Type B pancreatic cell (in vitro differentiated cells): ENCODE measurements at places on chromosomes 16 and 17.

DNA sequence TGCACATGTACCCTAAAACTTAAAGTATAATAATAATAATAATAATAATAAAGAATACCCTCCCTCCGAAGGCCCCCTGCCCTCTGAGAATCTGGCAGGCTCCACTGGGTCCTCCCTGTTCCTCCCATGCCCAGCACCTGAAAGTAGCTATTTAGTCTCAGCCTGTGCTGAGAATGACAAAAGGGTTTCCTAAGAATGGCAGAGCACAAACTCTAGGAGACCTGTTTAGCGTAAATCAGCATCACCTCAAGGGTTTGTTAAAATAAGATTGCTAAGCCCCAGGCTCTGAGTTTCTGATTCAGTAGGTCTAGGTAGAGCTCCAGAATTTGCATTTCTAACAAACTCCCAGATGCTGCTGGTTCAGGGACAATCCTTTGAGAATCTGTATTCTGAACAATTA, 606.8 kb upstream of the CDH11 start:
- DNase-seq = no peak
- no peak overlapping the region for H3K27ac ChIP-seq
- H3K4me3 ChIP-seq = no peak overlapping the region
- H3K4me1 ChIP-seq = peaks cover 17% of the 10 kb centered on the region
- H3K36me3 ChIP-seq = peaks cover 3% of the 10 kb centered on the region
- peaks cover 14% of the 10 kb centered on the region for H3K27me3 ChIP-seq

- H3K27ac ChIP-seq = peak overlapping the region; percentile 94
- peak overlapping the region; percentile 86 for H3K4me3 ChIP-seq
- H3K36me3 ChIP-seq = peaks cover 11% of the 10 kb centered on the region
- H3K4me1 ChIP-seq = peaks cover 50% of the 10 kb centered on the region
Measured at GRCh38 chr16:48366165-48367093, 18.8 kb downstream of the SIAH1 start.

DNA sequence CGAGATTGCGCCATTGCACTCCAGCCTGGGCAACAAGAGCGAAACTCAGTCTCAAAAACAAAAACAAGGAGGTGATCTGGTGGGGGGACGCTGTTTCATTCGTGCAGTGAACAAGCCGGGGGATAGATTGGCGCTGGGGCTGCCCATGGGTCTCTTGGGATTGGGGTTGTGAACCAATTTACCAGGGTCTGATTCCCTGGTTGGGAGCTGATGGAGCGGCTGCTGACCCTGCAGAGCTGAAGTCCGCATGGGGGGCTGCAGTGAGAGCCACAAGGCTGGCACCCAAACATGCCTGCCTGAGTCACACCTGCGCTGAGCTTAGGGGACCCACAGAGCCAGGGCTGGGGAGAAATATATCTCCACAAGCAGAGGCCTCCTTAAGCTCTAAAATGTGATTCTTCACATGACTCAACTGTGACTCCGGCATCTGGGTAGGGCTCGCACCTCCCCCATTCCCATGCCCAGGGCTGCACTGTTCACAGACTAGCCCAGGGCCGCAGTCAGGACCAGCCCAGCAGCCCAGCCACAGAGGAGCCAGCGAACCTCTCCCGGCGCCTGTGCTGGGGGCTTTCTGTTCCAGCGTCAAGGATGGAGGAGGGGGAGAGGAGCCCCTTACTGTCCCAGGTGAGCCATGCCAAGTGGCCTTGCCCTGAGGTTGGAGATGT, 5.0 kb downstream of the TSPAN10 start:
- no peaks in the 10 kb centered on the region for H3K27me3 ChIP-seq
- H3K4me3 ChIP-seq = no peak overlapping the region
- H3K27ac ChIP-seq = no peak overlapping the region
- H3K36me3 ChIP-seq = no peaks in the 10 kb centered on the region

GRCh38 chr16:77468831-77469230, 34.0 kb upstream of the ADAMTS18 start:
- H3K36me3 ChIP-seq = no peaks in the 10 kb centered on the region
- H3K4me1 ChIP-seq = no peaks in the 10 kb centered on the region
- no peak overlapping the region for H3K4me3 ChIP-seq
- H3K27ac ChIP-seq = no peak overlapping the region
- DNase-seq = no peak

DNA sequence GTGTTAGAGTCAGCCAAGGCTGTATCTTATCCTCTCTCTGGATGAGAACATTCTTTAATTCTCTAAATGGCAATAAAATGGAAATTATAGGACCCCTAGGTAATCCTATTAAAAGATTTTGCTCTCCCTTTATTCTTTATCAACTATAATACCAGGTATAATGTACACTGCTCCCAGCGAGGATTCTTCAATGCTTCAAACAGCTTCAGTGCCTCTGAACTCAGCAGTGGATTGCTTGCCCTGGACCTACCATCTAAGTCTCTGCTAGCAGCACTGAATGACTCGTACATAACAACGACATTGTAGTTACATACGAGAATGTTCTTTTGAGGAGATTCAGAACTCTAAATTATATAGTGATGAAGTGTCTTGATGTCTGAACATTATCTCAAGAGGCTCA, 3.7 kb upstream of the OR3A2 start:
- no peak overlapping the region for H3K27ac ChIP-seq
- no peaks in the 10 kb centered on the region for H3K36me3 ChIP-seq
- H3K4me3 ChIP-seq = no peak overlapping the region
- H3K4me1 ChIP-seq = no peaks in the 10 kb centered on the region
- DNase-seq = no peak

DNA sequence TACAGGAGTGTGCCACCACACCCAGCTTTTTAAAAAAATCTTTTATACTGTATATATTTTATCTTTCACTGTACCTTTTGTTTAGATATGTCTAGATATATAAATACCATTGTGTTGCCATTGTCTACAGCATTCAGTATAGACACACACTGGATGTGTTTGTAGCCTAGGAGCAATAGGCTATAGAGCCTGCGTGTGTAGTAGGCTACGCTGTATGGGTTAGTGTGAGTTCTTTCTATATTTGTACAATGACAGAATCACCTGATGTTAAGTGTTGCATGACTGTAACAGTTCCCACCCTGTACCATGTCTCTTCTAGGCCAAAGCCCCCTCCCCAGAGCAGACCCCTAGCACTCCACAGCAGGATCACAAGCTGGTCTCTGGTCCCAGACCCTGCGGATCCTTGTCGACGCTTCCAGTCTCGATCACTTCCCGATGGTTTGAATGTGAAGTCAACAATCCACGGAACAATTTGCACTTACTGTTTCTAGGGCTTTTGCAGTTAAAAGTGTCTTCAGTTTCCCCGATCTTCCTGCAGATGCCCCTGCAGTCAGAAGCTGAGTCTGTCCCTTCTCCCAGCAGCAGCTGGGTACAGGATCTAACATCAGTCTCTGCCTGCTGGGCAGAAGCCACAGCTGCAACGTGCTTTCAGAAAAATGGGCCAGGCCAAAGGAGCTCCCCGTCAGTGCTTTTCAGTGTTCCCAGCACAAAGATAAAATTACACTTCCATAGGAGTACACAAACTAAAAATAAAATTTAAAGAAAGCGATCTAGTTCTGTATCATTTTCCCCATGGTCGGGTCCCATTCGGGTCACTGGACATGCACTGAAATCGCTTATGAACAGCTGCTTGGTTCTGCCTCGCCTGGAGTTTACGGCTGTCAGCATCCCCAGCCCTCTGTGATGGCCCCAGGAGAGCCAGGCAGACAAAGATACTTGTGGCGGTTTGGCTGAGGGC, 35.4 kb downstream of the ADAM11 start:
- H3K27ac ChIP-seq = no peak overlapping the region
- no peak for DNase-seq
- no peaks in the 10 kb centered on the region for H3K36me3 ChIP-seq
- H3K4me3 ChIP-seq = no peak overlapping the region
- H3K4me1 ChIP-seq = peaks cover 11% of the 10 kb centered on the region
- H3K27me3 ChIP-seq = no peaks in the 10 kb centered on the region

DNA sequence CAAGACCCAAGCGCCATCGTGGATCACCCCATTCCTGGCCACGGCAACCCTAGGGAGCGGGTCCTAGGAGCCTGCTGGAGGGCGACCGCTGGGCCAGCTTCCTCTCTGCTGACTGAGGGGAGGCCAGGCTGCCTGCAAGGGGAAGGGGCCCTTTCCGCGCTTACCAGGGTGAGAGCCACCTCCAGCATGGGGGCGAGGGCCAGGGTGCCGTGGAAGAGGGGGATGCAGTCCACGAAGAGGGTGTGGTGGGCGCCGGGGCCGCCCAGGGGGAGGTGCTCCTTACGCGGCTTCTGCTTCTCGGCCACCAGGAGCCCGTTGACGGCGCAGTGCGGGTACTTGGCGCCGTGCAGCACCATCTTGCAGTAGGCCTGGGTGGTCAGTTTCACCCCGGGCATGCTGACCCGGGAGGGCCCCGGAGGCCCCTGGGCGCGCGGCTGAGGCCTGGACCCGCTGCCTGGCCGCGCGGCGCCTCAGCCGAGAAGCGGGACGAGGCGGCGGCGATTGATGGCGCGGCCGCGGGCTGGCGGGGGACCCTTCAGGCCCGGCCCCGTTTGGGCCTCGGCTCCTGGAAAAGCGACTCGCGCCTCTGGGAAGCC, 345 bp downstream of the EMC8 start:
- no peaks in the 10 kb centered on the region for H3K27me3 ChIP-seq
- peaks cover 36% of the 10 kb centered on the region for H3K36me3 ChIP-seq
- H3K27ac ChIP-seq = peak overlapping the region; percentile 92
- DNase-seq = no peak
- H3K4me1 ChIP-seq = peaks cover 27% of the 10 kb centered on the region
- peak overlapping the region; percentile 94 for H3K4me3 ChIP-seq

DNA sequence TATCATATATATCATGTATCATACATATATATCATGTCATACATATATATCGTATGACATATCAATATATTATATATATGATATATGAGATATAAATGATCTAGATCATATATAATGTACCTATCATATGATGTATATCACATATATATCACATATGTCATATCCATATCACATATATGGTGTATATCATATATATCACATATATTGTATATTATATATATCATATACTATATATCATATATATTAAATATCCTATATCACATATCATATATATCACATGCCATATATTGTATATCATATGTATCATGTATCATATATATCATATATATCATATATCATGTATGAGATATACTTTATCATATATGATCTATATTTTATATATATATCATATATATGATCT, 355.9 kb upstream of the RBFOX1 start:
- DNase-seq = no peak
- peaks cover 3% of the 10 kb centered on the region for H3K4me1 ChIP-seq
- H3K36me3 ChIP-seq = no peaks in the 10 kb centered on the region
- H3K27ac ChIP-seq = no peak overlapping the region
- H3K4me3 ChIP-seq = no peak overlapping the region
- no peaks in the 10 kb centered on the region for H3K27me3 ChIP-seq

DNA sequence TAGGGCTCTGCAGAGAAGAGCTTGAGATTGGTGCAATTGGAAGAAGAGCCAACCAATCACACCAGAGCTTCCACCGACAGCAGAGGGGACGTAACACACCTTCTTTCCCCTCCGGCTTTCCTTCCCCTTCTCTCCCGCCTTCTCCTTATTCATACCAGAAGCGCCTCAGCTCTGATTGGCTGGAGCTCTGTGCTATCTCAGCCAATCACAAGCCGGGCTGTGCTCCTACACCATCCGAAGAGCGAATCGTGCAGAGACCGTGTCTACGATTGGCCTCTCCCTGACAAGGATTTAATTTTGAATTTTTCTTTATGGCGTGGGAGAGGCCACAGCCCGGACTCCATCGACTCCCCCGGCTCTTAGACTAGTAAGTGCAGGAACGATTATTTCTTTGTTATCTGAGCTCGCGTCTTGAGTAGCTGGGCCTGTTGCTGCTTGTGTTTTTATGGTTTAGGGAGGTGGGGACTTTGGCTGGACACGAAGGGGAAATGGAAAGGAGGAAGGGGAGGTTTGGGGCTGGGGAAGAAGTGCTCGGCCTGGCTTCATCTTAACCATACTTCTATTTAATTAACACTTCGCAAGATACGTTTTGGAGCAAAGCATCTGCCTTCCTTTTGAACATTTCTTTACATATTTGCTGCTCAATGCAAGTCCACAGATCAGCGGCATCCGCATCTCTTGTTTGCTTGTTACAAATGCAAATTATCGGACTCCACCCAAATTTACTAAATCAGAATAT, at the start of gene PRR11:
Gene PRR11 (plus strand): TSS at position 308 of the 739 bp plus-strand sequence. CDS start 14,007 bp downstream, outside the sequence.
- peaks cover 19% of the 10 kb centered on the region for H3K4me1 ChIP-seq
- DNase-seq = peak; percentile 89
- H3K4me3 ChIP-seq = no peak within 1 kb of the TSS
- no peaks in the 10 kb centered on the region for H3K27me3 ChIP-seq

GRCh38 chr17:7929158-7930023, at the start of gene KCNAB3:
Gene KCNAB3 (minus strand): TSS chr17:7929856. CDS start chr17:7929435, 421 bp downstream.
- peaks cover 9% of the 10 kb centered on the region for H3K36me3 ChIP-seq
- H3K4me1 ChIP-seq = peaks cover 35% of the 10 kb centered on the region
- peaks cover 24% of the 10 kb centered on the region for H3K27me3 ChIP-seq
- H3K27ac ChIP-seq = no peak within 1 kb of the TSS

GRCh38 chr17:63071797-63072196, 105.8 kb downstream of the TANC2 start:
- no peak overlapping the region for H3K4me3 ChIP-seq
- DNase-seq = no peak
- no peaks in the 10 kb centered on the region for H3K4me1 ChIP-seq
- no peaks in the 10 kb centered on the region for H3K27me3 ChIP-seq
- H3K27ac ChIP-seq = no peak overlapping the region
- no peaks in the 10 kb centered on the region for H3K36me3 ChIP-seq

DNA sequence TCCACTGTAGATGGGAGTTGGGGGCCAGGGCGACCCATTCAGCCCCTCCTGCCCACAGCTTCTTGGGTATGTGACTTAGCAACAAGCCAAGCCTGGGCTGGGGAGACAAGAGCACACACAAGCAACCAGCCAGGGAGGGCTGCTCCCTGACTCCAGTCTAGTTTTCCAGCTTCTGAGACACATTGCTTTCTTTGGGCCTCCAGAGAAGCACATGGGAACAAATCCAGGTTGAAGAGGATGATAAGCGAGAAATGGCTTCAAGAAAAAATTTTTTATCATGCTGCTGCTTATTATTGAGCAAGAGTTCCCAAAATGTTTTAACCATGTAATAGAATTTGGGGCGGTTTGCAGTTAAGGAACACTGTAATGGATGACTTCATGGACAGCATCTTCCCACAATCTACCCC, 173.7 kb downstream of the SOX9 start:
- H3K4me3 ChIP-seq = no peak overlapping the region
- H3K36me3 ChIP-seq = no peaks in the 10 kb centered on the region
- H3K4me1 ChIP-seq = no peaks in the 10 kb centered on the region
- DNase-seq = no peak
- H3K27ac ChIP-seq = no peak overlapping the region
- peaks cover 3% of the 10 kb centered on the region for H3K27me3 ChIP-seq

- no peaks in the 10 kb centered on the region for H3K36me3 ChIP-seq
- H3K4me1 ChIP-seq = peaks cover 18% of the 10 kb centered on the region
- no peaks in the 10 kb centered on the region for H3K27me3 ChIP-seq
- H3K4me3 ChIP-seq = no peak overlapping the region
- no peak overlapping the region for H3K27ac ChIP-seq
- no peak for DNase-seq
Measured at GRCh38 chr16:67460961-67461360, 20.0 kb downstream of the ATP6V0D1 start.
